CD4-positive, alpha-beta T cell treated with Interleukin-4 for 1 hour (primary cell): ENCODE measurements at places on chromosomes 3 and 15.

DNA sequence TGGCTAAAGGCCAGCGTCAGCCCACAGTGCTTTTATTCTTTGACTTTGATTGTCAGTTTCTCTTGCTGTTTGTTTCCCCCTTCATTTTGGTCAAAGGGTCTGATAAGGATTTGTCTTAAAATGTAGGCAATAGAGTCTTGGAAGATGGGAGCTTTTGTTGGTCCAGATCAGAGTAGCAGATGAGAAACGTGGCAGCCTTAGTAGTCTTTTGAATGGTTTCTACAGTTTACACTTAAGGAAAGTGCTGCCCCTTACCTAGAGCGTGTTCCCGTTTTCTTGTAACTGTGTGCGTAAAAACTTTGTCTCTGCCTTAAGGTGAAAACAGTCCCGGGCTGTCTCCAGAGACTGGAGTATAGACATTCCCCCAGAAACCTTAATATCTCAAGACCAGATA, 630 bp downstream of the LXN start:
- DNase-seq = no peak

DNA sequence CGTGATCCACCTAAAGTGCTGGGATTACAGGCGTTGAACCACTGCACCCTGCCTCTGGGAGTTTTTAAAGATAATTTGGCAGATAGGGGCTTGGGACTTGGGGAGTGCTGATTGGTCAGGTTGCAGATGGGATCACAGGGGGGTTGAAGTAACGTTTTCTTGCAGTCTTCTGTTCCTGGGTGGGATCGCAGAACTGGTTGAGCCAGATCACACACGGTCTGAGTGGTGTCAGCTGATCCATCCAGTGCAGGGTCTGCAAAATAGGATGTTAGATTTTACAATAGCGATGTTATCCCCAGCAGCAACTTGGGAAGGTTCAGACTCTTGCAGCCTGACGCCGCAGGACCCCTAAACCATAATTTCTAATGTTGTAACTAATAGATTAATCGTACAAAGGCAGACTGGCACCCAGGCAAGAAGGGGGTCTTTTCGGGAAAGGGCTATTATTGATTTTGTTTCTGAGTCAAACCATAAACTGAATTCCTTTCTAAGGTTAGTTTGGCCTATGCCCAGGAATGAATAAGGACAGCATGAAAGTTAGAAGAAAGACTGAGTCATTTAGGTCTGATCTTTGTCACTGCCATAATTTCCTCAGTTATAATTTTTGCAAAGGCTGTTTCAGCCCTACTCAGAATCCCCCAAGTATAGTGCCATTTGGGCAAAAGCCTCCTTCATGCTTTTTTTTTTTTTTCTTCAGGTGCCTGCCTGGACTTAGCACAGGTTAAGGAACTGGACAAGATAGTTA, 1.5 kb upstream of the CA12 start:
- no peak for DNase-seq

DNA sequence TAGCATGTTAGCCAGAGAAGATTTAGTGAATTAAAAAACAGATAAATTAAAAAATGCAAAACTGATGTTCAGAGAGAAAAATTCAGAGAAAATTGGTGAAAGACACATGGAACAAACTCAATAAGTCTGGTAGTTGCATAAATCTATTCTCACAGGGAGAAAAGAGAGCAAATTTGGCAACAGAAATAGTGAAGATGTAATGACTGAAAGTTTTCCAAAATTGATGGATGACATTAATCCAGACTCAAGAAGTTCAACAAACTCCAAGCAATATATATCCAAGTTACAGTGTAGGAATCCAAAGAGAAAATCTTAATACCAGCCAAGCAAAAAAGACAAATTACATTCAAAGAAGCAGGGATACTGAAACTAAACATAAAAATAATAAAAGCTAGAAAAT, 302.7 kb upstream of the ARPP21 start:
- no peak for DNase-seq

DNA sequence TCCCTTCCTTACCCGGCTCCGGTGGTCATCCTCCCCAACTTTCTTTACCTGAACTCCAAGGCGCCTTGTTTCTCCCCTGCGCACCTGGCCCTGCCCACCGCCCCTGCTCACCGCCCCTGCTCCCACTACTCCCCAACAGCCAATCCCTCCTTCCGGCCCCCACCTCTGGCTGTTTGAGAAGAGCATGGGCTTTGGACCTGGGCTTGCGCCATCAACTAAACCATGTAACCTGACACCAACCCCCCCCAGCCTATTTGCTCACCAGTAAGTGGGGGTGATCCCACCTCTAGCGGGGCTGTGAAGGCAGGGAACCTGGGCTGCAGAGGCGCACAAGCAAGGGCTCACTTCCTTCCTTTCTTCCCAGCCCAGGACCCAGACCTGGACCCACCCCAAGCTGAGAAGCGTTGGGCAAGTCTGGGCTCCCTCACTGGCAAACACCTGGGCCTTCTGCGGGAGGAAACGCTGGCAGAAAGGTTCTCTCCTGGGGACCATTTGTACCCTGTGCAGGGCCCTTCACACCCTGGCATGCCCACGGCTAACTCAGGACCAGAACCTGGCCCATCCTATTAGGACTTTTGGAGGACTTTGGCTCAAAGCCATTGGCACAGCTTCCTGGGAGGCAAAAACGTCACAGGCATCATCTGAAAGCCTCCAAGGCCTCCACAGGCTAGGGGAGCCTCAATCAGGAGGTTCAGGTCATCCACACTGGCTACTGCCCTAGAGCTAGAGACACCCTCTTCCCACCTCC, at the start of gene PLXNB1:
TSS of gene PLXNB1 (minus strand) at position 127 of the 748 bp plus-strand sequence. CDS start 5,475 bp downstream, outside the sequence.
- no peak for DNase-seq

DNA sequence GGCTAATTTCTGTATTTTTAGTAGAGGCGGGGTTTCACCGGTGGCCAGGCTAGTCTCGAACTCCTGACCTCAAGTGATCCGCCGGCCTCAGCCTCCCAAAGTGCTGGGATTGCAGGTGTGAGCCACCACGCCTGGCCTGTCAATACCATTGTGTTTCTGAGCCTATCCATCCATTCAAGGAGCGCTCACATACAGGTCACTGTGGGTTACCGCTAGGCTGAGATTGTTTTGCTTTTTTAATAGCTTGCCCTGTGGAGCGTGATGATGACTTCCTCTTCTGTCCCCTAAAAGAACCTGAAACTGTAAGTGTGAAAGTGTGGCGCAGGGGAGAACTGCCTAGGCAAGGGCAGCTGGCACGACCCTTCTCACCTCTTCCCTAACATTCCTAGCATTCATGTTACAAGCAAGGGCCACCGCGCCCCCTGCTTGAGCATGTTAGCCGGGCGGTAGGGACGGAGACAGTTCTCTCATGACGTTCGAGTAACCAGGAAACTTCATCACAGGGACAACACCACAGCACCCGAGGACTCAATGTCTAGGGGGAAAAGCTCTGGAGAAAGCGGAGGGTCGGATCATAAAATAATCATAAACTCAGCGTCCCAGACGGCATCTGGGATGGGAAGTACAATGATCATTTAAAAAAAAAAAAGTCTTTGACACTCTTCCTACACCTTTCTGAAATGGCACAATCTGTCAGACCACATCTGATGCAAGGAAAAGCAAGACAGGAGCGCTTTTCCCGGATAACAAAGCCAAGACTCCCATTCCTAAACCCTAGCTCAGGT, 790 bp downstream of the LAMP3 start:
- peak; percentile 58 for DNase-seq

GRCh38 chr15:98505611-98506031, 142.7 kb upstream of the IGF1R start:
- DNase-seq = no peak

- no peak for DNase-seq
Observed at GRCh38 chr3:73580343-73580742, 44.4 kb downstream of the PDZRN3 start.

GRCh38 chr3:23202203-23202920, 765 bp upstream of the UBE2E2 start:
- DNase-seq = no peak

DNA sequence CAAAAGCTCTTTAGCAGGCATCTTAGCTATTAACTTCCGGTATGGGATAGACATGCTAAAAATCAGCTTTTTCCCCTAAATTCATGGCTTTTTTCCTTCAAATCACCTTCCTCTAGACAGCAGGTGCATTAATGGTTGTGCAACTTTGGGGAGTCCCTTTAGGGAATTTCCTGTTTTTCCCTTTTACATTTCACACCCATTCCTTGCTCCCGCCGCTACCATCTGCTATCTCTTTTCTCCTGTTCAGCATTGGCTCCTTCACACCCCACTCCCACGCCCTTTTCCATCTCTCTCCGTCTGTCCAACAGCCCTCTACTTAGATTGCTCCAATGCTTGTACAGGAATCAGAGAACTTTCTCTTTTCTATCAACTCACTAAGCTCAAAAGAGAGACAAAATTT, 43.4 kb downstream of the FEZF2 start:
- no peak for DNase-seq

- no peak for DNase-seq
Observed at GRCh38 chr15:35399901-35400300, 146.1 kb downstream of the DPH6 start.

DNA sequence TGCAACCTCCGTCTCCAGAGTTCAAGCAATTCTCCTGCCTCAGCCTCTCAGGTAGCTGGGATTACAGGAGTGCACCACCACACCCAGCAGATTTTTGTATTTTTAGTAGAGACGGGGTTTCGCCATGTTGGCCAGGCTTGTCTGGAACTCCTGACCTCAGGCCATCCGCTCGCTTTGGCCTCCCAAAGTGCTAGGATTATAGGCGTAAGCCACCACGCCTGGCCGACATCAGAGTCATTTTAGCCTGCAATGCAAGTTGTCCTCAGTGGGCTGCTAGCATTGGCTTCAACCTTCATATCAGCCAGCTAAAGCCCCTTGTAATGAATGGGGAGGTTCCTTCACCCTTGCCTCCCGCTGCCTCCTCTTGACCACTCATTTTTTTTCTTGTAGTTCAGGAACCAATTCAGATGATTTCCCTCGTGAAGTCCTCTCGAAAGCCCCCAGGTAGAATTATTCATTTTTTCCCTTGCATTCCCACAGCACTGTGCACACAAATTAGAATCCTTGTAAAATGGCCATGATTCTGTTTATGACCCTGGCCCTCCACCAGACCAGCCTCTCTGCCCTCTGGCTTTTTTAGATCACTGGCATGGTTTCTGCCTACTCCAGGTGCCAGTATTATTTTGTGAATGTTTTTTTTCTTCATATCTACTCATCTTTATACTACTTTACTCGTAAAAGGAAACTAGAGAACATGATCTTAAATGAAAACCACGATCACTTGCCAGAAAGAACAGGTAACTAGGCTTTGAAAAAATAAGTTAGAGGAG, 29.1 kb downstream of the FLNB start:
- DNase-seq = no peak

DNA sequence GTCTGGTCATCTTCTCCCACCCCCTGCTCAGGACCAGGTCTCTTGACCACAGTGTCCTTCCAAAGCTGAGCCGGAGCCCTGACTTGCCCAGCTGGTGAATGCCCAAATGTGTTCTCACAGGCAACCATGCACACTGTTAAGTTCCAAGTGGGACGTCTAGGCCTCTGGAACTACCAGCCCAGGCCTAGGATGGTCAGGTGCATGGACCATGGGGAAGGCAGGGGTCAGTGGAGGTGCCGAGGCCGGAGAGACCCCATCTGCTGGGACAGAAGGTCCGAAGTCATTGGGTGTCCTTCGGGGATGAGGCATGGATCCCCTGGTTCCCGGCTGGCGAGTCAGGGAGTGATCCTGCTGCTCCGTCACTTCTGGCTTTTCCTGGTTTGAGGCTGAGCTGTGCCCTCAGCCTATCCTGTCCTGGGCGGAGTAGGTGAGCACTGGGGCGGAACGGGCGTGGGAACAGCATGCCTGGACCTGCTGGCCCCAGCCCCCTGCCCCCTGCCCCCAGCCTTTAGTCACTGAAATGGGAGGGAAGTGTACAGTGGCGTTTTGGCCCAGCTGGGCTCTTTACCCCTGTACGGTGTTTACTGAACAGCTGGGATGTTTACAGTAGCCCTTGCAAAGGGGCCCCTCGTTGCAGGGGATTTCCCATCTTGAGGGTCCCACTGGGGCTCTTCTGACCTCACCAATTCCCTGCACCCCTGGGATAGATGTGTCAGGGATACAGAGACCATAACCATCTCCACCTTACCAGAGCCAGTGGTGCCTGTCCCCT, 12.1 kb downstream of the SEMA3F start:
- DNase-seq = no peak

- DNase-seq = no peak
Observed at GRCh38 chr15:69573815-69574475, 121.3 kb downstream of the RPLP1 start.

- DNase-seq = no peak
Observed at GRCh38 chr15:84082739-84083138, 152.8 kb upstream of the GOLGA6L4 start.

DNA sequence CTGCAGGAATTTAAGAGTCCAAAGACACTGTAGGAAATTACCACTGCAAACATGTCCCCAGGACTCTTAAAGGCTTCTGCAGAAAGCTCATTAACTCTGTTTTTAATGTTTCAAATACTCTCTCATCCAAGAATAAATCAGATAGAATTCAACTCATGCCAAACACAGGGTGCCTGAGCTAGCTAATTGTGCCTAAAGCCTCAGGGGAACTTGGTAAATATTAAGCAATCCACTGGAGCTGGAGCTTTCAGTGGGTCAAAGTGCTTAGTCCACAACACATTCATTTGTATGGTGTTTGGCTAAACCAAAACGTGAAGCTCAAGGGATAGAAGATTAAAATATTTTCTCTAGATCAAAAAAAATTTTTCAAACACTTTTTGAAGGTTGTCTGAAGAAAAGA, 131.4 kb downstream of the THRB start:
- no peak for DNase-seq
